ENCODE measurements at places on chromosomes 11 and 22.
A peak's percentile ranks its signal among the peaks of the same experiment; 100 is the strongest.

DNA sequence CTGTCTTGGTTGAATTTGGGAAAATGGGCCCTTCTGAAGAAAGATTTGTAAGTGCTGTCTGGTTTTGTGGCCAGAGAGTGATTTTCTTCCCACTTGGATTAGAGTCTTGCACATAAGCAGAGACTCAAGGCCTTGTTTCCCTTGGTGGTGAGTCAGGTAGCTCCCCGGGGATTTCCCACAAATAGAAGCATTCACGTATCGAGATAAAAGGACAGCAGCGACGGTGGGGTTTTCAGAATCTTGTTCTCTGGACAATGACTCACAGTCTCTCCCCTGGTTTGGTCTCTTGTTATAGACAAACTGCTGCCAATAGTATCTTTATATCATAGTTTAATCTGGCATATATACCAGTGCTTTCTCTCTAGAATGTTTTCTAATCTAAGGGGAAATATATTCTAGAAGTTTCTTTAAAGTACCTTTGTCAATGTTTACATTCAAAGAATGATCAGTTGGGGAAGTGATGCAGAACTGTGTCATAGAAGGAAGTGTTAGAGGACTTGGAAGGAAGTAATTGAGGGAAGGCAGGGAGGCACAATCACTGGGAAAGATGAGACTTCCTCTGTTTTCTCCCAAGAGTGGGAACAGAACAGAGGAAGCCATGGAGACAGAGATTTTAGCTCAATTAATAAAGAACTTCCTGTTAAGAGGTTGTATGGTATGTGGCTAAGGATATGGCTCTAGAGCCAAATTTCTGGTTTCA is 18.1 kb downstream of the POLA2 start:
- peak; percentile 98 for DNase-seq

- DNase-seq: no peak
Measured at GRCh38 chr11:94024547-94024946, 3.4 kb downstream of the HEPHL1 start.

DNA sequence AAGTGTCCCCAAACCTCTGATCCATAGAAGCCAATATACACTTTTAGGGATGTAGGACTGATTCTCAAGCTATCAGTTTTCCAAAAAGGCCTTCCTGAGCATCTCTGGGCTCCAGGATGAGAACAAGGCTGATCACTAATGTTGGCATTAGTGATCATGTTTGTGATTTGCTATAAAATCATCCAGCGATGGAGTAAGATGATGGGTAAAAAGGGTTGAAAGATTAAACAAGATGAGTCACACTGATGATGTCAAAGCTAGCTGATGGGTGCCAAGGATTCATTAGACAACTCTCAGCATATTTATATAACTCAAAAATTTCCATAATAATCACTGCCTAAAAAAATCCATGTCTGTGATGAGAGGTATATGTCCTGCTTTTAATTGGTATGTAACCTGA is 42.8 kb downstream of the ZNF280B start:
- DNase-seq: no peak

DNA sequence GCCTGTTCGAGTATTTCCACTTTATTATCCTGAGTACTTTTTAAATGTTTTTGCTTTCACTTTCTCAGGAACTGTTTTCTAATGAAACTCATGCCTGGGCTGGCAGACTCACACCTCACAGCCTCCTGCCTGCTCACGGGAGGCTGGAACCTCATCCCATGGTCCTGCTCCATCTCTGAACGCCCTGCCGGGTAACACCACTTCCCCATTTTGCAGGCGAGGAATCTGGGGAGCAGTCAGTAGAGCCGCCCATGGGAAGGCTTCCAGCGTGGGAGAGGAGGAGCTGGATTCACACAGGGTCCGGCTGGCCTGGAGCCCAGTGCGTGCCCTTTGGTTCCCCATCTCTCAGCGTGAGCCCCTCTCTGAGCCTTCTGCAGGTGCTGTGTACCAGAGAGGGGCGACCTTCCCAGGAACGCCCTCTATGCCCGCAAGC is 53.6 kb downstream of the SCUBE1 start:
- peak; percentile 9 for DNase-seq

DNA sequence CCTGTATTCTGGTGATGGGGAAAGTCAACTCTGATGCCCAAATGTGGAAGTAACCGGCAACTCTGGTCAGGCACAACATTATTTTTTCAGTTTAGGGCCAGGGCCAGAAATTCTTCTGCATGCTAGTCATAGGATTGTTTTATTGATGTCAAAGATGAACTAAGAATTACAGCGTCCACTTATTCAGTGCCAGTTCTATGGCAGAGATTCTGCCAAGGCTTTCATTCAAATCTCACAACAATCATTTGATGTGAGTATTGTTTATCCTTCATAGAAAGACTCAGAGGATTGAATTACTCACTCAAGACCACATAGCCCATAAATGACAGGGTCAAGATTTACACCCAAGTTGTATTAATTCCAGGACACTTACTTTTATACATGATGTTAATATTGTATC is 87.7 kb downstream of the TMPRSS5 start:
- peak; percentile 70 for DNase-seq

DNA sequence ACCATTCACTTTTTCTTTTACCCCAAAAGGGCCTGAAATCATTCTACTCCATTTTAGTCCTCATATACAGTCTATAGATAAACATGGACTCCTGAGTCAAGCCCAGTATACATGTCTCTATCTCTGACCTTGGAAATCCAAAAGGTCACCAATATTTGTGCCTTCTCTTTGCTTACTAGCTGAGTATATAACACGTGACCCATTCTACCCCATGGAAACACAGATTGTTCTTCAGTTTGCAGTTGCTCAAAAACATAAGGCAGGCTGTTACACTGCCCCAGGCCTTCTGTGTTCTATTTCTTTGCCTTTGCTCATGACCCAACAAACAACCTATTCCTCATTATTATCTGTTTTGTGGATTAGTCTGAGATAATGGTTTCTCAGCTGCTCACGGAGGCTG is 5.8 kb downstream of the NRIP3 start:
- DNase-seq: no peak

- DNase-seq: no peak
Measured at GRCh38 chr11:57502376-57502775, 13.1 kb downstream of the SLC43A1 start.

DNA sequence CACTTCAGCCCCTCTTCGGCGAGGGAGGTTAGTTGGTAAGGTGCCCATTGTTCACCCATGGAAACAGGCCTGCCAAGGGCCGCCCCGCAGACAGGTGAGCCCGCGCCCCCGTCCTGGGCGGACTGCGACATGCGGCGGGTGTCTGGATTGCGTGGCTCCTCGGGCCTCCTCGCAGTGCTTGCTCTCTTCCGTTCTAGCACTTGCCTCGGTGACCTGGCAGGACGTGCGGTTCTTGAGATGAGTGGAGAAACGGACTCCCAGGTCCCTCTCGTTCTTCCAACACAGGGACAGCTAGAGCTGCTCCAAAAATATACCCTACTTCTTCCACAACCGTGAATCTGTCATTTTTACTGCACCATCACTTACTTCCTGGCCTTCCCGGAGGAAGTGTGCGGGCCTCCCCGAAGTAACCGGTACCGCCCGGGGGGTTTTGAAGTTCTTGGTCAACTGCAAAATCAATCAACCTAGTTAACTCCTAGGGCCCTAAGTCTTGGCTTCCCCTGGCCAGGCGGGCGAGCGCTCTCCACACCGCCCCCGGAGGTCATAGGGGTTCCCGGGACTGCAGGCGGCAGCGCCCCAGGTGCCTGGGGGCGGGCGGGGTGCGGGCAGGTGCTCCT is 745 bp upstream of the ZBTB44 start:
- DNase-seq: no peak

DNA sequence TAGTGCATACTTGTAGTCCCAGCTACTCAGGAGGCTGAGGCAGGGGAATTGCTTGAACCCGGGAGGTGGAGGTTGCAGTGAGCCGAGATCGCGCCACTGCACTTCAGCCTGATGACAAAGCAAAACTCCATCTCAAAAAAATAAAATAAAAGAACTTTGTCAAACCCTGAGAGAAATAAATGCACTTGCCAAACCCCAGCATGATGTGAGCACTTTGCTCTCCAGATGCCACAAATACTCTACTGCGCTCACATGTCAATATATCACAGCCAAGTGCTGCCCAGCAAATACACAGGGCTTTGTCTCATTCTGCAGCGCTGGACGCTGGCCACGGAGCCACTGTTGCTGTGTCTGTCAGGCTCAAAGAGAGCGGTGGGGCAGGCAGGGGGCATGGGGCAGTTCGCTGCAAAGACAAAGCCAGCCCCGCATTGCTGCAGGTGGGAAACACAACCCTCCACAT is 45.1 kb downstream of the AHNAK start:
- no peak for DNase-seq

DNA sequence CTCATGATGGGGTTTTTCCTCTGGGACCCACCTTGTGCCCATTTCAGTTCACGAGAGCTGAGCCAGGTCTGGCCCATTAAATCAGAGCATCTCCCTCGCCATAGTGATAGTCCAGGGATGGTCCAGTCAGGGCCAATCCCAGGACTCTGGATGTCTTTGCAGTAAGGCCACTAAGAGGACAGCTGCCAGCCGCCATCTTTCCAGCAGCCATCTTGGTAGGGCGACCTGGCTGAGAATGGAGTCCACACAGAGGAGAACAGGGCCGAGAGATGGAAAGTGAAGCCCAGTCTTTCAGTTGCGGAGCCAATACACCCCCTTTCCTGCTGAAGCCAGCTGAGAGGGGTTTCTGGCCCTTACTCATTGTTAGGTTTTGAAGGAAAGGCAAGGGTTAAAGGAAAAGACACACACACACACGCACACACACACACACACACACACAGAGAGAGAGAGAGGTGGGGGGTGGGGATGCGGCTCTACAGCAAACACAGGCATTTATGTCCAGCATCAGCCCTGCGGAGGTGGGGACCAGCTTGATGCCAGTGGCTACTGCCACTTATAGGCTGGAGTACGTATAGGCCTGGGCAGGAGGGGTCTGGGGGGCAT is 12.4 kb upstream of the KIAA0930 start:
- no peak for DNase-seq

Data from ELR (cell line).